ENCODE measurements at places on chromosomes 11 and 22. TPM values are rescaled to one million over a fixed set of nuclear protein-coding genes. Genes with fewer than 3 reads are reported as not detected.

DNA sequence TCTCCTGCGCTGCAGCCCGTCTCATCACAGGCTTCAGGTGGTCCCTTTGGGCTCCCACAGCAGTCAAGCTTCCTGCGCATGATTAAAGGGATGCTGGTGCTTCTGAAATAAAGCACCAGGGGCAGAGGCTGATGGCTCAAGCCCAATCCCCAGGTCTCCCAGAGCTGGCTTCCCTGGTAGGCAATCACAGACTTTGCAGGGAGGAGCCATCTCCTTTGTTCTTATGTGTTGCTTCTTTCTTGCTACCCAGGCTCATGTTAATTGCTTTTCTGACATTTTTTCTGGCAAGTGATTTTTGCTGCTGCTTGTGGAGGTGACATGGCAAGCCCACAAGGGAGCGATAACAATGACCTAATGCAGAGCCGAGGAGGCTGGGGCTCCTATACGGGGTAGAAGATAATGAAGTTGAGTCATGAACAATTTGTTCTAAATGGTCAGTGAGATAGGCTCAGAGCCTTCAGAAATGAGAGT, 25.2 kb upstream of the PLET1 start:
- no peak for DNase-seq
- H3K4me3 ChIP-seq = no peak overlapping the region
- H3K27me3 ChIP-seq = no peaks in the 10 kb centered on the region

DNA sequence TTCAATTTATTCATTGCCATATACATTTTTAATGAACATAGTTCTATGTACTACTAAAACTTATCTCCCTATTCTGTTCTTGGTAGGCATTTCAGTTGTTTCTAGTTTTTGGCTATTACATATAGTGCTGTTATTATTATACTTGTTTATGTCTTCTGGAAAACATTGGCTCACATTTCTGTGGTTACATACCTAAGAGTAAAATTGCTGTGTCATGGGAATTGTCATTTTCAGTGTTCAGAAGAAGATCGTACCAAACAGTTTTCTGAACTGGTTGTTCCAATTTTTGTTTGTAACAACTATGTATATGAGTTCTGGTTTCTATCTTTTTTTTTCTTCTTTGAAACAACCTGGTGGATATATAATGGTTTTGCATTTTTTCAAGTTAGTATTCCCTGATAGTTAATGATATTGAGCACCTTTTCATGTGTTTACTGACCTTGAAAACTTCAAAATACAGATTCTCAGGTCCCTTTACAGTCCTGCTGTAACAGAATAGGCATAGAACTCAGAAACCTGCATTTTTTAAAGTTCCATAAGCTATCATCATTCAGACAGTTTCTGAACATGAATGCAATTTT, 230.7 kb downstream of the JRKL start:
- H3K4me3 ChIP-seq = no peak overlapping the region
- no peaks in the 10 kb centered on the region for H3K36me3 ChIP-seq
- H3K27ac ChIP-seq = no peak overlapping the region
- no peak for DNase-seq
- H3K27me3 ChIP-seq = no peaks in the 10 kb centered on the region

- no peak overlapping the region for H3K4me3 ChIP-seq
- no peak overlapping the region for H3K27ac ChIP-seq
- DNase-seq = no peak
- H3K4me1 ChIP-seq = peaks cover 48% of the 10 kb centered on the region
- peaks cover 67% of the 10 kb centered on the region for H3K27me3 ChIP-seq
Measured at GRCh38 chr22:50268655-50269113, 1.5 kb downstream of the MAPK11 start.

DNA sequence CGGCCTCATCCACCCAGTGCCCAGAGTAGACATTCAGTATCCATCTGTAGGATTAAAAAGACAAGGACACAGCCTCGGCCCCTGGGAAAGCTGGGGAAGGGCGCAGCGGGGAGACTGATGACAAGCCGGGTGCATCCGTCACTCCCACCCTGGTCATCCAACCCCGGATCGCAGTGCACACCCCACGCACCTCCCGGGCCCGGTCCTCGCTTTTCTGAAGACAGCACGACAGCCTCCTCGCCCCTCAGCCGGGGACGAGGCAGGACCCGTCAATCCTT, 1.1 kb downstream of the FCHSD2 start:
- H3K27ac ChIP-seq = peak overlapping the region; percentile 99
- H3K4me3 ChIP-seq = peak overlapping the region; percentile 92
- no peaks in the 10 kb centered on the region for H3K36me3 ChIP-seq
- no peaks in the 10 kb centered on the region for H3K27me3 ChIP-seq
- peaks cover 67% of the 10 kb centered on the region for H3K4me1 ChIP-seq

DNA sequence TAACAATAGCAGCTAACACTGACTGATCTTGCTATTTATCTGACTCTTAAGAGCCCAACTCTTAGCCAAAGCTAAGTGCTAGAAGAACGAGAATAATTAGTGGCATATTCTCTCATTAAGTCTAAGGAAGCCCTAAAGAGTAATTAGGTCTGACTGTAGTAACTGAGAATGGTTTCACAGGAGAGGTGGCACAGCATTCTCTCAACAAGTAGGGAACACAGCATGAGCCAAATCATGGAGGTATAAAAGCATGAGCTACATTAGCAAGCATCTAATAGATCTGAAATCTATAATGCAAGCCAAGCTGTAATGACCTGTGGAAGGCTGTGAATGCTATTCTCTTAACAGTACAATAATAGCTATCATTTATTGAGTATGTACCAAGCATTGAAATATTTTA, 230.6 kb downstream of the TTC28 start:
- no peaks in the 10 kb centered on the region for H3K27me3 ChIP-seq
- H3K27ac ChIP-seq = no peak overlapping the region
- H3K4me1 ChIP-seq = no peaks in the 10 kb centered on the region
- H3K36me3 ChIP-seq = no peaks in the 10 kb centered on the region
- H3K4me3 ChIP-seq = no peak overlapping the region

DNA sequence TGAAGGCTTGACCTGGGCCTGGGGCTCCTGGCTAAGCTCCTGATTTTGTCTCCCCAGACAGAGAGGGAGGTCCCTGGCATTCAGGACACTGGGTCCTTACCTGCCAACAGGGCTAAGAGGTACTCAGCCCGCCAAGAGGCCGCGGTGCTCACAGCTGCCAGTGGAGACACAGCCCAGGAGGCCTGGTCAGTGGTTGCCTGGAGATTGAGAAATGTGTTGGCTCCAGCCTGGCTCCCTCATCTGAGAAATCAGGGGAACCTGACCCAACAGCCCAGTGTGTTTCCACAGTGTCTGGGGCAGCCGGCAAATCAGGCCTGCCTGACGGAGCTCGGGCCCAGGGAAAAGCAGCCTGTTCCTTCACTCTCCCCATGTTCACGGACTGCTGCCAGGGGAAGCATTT, 79.4 kb upstream of the NAV2 start:
- H3K27ac ChIP-seq = no peak overlapping the region
- H3K4me1 ChIP-seq = peaks cover 15% of the 10 kb centered on the region
- H3K36me3 ChIP-seq = no peaks in the 10 kb centered on the region
- no peaks in the 10 kb centered on the region for H3K27me3 ChIP-seq

The MN1 gene
- total RNA-seq = 8.3 TPM

The CRYBB3 gene
- not detected for total RNA-seq

Data from heart right ventricle (tissue), 16 donors.